ENCODE measurements at places on chromosomes 7 and 10.

- peak; percentile 35 for DNase-seq
These were observed 23.8 kb downstream of the ELN start for GRCh38 chr7:74051629-74052410.

GRCh38 chr7:30278849-30279652 is 5.3 kb upstream of the ZNRF2 start:
- DNase-seq: no peak

DNA sequence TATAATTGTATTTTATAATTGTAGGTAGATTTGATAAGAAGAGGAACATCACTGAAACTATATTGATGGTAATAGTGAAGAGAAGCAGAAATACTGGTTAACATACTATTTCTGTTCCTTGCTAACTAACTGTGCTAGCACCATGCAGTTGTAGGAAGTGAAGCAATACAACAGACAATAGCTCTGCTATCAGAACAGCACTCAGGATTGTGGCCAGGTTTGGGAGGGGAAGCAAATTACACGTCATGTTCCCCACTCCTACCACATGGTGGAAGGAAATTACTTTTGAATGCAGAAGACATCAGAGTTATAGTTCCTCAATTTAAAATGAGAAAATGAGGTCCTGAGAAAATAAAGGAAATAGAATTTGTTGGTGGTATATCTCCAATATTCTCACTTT is 151.1 kb downstream of the DGKB start:
- no peak for DNase-seq

- DNase-seq: no peak
These were observed 155.7 kb upstream of the RHEB start for GRCh38 chr7:151675196-151675920.

DNA sequence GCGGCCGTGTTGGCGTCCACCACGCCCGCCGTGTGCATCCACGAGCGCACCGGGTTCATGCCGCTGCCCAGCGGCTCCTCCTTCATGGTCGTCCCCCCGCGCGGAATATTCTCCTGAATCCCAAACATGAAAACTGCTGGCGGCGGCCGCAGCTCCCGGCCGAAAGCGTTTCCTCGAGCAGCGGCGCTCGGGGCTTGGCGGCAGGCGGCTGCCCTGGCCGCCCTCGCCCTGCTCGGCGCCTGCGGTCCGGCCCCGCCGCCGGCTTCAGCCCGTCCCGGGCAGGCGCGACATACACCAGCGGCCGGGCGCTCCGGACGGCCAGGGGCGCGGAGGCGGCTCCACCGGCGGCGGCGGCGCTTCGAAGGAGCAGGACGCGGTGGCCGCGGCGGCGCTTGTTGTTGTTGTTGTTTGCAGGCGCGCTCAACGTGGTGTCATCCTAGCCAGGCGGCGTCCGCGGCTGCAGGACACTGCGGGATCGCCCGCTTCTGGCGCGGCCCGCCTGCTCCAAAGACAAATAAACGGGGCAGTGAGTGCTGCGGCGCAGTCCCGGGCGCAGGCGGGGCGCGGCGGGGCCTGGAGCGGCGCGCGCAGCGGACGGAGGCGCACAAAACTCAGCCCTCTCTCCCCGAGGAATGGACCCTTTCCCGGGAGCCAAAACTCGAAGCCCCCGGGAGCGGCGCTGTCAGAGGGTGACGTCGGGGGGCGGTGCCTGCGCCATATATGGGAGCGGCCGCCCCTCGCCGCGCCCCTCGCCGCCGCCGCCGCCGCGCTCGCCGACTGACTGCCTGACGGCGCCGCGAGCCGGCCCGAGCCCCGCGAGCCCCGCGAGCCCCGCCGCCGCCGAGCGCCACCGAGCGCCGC is at the start of gene EBF3:
TSS of gene EBF3 (minus strand) at position 634 of the 861 bp plus-strand sequence. CDS start at position 128, 506 bp downstream.
- DNase-seq: no peak

Data from SHP77 treated with DMSO at 0.1 percent for 48 hours (cell line).